Stimulated activated CD4-positive, alpha-beta T cell treated with anti-CD3 and anti-CD28 coated beads, Interleukin-1b, Interleukin-23, amount 100 ng/mL, for 1 hour (primary cell): ENCODE measurements at places on chromosomes 2 and 18.

DNA sequence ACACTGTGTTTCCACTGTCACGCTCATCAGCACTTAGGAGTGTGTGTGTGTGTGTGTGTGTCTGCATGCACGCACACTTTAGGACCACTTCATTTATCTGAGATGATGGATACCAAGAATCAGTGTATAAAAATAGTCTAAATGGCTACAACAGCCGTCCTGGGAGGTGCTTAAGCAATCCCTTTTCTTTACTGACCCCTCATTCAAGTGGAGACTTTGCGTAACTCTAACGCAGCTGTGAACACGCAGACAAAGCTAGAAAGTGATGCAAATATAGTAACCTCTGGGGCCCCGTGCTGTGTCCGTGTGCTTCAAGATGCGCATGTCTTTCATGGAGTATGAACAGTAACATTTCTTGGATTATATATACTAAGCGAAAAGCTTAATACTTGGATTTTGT lies 40.4 kb upstream of the RBM44 start:
- DNase-seq: no peak

GRCh38 chr18:36124841-36125240 lies 4.3 kb downstream of the SLC39A6 start:
- no peak for DNase-seq

- no peak for DNase-seq
These were observed 22.1 kb upstream of the CCDC150 start for GRCh38 chr2:196617430-196617829.

DNA sequence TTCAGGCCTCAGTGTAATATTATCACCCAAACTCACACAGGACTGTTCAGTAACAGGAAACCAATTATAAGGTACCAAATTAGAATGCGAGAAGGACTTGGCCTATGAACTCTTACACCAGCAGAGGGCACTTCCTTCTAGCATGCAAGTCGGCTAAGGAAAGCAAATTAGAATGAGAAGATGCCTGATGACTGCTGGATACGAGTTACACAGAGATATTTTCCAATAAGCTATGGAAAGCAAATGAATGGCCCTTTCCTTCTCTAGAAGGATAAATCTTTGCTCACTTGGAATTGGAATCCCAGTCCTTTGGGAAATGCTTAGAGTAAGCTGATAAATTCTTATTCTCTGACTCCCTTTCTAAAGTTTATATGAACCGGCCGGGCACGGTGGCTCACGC lies 109.8 kb downstream of the AP1S3 start:
- no peak for DNase-seq

DNA sequence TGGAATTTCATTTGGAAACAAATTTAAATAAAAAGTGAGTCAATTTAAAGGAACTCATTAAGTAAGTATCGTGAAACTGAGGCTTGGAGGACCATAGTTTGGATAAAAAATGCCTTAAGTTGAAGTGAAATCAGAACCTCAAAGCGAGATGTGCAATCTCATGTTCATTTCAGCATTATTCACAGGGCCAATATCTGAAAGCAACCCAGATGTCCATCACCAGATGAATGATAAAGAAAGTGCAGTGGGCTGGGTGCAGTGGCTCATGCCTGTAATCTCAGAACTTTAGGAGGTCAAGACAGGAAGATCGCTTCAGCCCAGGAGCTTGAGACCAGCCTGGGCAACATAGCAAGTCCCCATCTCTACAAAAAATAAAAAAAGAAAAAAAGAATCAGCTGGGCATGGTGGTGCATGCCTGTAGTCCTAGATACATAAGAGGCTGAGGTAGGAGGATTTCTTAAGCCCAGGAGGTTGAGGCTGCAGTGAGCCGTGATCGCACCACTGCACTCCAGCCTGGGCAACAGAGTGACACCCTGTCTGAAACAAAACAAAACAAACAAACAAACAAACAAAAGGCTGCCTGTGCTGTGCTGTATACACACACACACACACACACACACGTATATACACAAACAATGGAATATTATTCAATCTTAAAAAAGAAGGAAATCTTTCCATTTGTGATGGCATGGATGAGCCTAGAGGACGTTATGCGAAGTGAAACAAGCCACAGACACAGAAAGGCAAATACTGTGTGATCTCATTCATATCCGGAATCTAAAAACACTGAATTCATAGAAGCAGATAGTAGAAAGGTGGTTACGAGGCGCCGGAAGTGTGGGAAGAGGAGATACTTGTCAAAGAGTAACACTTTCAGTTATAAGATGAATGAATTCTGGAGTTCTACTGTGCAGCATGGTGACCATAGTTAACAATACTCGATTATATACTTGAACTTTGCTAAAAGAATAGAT lies 14.5 kb downstream of the SH3RF3 start:
- no peak for DNase-seq

DNA sequence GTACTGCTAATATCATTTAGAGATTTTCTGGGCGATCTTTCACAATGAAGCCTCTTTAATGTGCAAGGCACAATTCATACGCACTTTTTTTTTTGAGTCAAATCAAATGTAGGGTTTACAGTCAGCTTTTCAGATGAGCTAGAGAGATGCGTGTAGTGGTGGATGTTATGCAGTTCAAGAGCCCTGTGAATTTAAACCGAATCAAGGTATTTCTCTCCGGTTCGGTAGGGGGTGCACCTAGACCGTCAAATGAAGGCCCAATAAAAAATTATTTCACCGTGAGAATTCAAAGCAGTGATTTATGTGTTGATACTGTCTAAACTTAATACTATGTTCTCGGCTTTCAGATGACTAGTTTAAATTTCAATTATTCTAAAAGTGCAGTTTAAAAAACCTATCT lies 1.1 kb downstream of the PTH2R start:
- DNase-seq: no peak

GRCh38 chr2:8154936-8155335 lies 526.9 kb upstream of the ID2 start:
- no peak for DNase-seq

- DNase-seq: no peak
These were observed 68.9 kb upstream of the BOD1L2 start for GRCh38 chr18:57077786-57078552.
